ENCODE measurements at places on chromosomes 16 and 17.
A peak's percentile ranks its signal among the peaks of the same experiment; 100 is the strongest.

- DNase-seq = peak; percentile 63
These were observed 36.0 kb downstream of the OSBPL7 start for GRCh38 chr17:47785538-47786123.

DNA sequence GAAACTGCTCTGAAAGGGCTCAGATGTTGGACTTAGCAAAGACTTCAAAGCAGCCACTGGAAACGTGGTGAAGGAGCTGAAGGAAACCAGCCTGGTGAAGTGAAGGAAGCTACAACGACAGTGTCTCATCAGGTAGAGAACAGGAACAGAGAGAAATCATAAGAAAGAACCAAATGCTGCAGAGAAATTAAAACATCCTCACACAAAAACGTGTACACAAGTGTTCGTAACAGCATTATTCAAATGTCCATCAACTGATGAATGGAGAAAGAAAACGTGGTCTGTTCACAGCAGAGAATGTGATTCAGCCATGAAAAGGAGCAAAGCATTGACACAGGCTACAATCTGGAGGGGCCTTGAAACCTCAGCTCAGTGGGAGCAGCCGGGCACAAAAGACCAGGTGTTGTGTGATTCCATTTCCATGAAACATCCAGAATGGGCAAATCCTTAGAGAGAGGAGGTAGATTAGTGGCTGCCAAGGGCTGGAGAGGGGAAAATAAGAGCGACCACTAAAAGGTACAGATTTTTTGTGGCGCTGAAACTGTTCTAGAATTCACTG is 26.9 kb downstream of the IFT140 start:
- peak; percentile 34 for DNase-seq

DNA sequence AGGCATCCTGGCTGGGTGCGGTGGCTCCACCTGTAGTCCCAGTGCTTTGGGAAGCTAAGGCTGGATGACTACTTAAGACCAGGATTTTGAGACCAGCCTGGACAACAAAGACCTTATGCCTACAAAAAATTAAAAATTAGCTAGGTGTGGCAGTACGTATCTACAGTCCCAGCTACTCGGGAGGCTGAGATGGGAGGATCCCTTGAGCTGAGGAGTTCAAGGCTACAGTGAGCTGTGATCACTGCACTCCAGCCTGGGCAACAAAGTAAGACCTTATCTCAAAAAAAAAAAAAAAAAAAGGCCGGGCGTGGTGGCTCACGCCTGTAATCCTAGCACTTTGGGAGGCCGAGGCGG is 6.1 kb downstream of the MVP start:
- DNase-seq = no peak

GRCh38 chr16:87464691-87465300 is 28.0 kb downstream of the ZCCHC14 start:
- peak; percentile 79 for DNase-seq

DNA sequence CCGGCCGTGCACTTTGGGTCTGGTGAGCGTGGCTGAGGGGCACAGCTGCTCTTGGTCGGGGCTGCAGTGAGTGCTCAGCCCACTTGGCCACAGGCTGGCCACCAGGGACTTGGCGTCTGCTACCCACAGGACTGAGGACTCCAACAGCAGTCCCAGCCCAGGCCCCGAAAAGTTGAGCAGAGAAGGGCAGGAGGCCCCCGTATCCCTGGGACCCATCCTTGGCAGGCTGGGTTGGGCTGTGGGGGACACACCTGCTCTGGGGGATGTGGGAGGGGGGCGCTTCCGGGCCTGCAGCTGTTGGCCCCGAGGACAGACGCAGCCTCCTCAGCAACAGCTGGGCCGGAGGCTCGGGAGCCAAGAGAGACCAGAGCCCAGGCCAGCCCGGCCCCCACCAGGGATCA is 19.4 kb upstream of the SSTR5 start:
- DNase-seq = no peak

DNA sequence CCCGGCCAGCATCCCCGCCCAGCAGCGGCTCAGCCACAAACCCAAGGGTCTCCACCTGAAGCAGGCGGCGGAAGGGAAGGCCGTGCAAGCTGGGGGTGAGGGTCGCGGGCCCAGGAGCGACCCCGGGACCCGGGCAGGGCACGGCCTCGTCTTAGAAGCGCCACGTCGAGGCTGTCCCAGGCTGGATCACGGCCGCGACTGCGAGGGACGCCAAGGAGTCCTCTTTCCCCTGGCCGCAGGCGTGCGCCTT is 538 bp upstream of the CCNF start:
- no peak for DNase-seq

GRCh38 chr16:86383488-86384262 is 126.7 kb upstream of the FOXF1 start:
- no peak for DNase-seq

DNA sequence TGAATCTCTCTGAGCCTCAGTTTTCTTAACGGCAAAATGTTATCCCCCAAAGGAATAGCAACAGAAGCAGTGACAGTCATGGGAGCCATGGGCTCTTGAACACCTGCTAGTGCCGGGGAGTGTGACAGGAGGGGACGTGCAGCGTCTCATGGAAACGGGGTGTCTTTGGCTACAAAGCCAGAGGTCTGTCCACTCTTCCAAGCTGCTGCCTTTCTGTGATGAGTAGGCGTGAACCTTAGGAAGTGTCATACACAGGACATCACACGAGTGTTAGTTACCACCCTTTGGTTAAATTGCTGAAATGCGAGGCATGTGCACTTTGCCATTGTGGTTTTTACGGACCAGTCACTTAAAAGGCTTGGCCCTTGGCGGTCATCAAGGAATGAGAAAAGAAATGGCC is 93.4 kb downstream of the IRF8 start:
- DNase-seq = no peak

- DNase-seq = no peak
These were observed 107.3 kb downstream of the SPAG9 start for GRCh38 chr17:51013322-51013721.

GRCh38 chr17:82737967-82738877 is 2.8 kb downstream of the FN3K start:
- DNase-seq = no peak

- no peak for DNase-seq
These were observed 56.6 kb downstream of the RAP1GAP2 start for GRCh38 chr17:2852729-2853282.
